ENCODE measurements at places on chromosomes 4 and X.

DNA sequence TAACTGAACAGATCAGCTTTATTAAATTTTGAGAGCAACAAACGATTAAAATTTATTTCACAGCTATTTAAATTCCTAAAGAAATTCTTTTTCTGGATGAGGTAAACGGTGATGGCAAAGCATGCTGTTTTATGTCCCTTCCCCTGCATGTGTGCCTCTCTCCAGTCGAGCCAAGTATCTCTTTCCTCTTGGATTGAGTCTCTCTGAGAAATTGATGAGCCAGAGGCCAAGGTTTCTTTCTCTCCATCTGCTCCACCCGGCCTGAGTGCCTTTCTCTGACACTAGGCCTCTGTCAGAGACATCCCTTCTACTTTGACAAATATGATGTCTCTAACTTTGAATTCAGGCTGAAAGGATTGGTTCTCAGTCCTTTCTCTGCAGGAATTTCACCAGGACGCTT lies 42.6 kb upstream of the PARM1 start:
- DNase-seq, result no peak

- DNase-seq, result peak; percentile 75
Measured at GRCh38 chrX:155612312-155613224, at the start of gene TMLHE. TMLHE (minus strand) TSS chrX:155612952; CDS start chrX:155545276, 67,676 bp downstream.

- no peak for DNase-seq
Measured at GRCh38 chrX:10350981-10351380, 194.2 kb downstream of the CLCN4 start.

- DNase-seq, result no peak
Measured at GRCh38 chrX:136228839-136229207, 22.4 kb downstream of the MAP7D3 start.

DNA sequence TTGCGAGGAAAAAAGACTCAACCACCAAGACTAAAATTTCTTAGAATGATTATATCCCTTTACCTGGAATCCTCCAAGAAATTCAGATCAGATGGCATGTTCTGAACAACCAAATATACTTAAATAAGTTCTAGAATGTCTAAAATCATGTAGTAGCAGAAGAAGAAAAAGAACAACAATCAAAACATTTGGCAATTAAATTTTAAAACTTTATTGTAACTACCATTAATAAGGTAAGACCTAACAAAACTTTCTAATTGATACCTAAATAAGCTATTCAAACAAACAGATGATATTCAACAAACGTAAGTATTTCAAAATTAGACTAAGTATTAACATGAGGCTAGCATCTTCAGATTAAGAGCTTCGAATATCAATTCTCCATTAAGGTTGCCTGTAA lies 4.3 kb downstream of the THOC2 start:
- no peak for DNase-seq

- no peak for DNase-seq
Measured at GRCh38 chrX:154545673-154546274, 872 bp downstream of the G6PD start.

DNA sequence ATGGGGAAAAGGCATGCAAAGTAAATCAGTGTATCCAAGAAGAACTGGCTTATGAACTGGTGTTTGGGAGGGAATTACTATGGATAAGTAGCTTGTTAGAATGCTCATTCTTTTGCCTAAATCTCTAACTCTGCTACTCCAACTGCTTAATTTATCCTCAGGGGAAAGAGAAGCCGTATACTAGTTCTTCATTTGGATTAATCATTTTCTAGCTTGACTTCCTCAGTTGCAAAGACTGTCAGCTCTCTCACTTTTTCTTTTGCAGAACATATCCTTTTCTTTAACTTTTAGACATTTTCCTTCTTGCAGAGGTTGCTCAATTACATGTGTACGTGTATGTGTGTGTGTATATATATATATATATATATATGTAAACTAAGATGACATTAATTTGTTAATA lies 21.9 kb downstream of the GPRIN3 start:
- no peak for DNase-seq

DNA sequence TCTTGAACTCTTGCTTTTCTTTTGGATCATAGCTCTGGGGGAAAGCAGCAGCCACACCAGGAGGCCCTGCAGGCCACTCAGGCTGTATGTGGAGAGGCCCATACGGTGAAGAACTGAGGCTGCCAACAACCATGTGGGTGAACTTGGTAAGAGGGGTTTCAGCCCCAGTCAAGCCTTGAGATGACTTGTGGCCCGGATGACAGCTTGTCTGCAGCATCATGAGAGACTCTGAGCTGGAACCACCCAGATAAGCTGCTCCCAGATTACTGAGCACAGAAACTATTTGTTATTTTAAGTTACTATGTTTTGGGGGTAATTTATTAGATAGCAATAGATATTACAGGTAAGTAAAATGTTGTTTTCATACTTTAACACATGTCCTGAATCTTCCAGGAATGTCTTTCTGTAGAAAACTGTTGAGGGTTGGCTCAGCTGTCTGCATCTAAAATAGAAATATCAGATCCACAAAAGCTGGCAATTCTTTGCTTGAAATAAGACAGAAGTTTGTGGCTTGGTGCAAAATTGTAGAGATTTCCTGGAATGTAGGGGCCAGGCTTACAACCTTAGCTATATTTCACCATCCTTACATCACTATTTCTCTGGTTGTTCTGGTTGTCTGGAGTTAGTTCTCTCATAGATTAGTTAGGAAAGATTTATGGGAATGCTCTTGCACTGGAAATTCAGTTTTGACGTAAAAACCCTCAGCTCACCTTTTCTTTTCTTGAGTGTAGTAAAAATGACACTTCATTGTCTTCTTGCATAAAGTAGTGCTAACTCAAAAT lies 272.1 kb downstream of the RAPGEF2 start:
- DNase-seq, result no peak
